ENCODE measurements at places on chromosomes 12 and 14.

DNA sequence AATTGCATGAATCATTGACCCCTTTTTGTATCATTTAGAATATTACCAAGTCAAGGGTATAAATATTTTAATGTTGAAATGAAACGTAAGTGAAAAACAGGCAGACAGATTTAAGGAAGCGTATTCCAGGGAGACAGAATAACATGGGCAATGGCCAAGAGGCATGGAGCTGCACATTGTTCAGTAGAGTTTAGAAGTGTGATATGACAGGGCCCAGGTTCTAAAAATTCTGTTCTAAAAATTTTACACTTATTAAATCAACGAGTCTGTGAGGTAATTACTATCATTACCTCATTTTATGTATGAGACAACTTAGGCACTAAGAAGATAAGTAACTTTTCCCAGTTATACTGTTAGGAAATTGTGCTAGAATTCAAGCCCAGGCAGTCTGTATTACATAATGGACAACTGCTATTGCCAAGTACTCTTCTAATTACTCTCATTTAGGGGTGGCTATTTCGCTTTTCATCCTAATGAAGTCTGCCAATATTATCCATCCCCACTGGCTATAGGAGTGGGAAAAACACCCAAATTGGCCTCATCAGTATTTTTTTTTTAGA, 103.2 kb upstream of the NAV3 start:
- DNase-seq = no peak

DNA sequence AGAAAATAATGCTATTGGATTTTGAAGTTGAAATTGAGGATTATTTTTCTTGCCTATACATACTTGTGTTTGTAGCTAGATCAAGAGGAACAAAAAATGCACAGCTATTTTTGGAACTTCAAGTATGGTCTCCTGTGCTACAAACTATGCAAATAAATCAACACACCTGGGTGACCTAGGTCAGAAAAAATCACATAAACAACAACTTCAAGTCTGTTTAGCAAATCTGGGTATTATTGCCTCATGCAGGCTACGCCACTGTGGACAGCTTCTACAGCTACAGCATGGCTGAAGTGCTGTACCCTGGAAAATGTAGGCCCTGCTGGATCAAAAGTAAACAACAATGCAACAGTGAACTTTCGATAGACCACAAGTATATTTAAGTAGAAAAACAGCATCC, 87.5 kb downstream of the SLC6A15 start:
- DNase-seq = no peak

- DNase-seq = no peak
These were observed 10.4 kb upstream of the MIPOL1 start for GRCh38 chr14:37187294-37187693.

GRCh38 chr12:75979181-75979580, 52.4 kb downstream of the PHLDA1 start:
- no peak for DNase-seq

DNA sequence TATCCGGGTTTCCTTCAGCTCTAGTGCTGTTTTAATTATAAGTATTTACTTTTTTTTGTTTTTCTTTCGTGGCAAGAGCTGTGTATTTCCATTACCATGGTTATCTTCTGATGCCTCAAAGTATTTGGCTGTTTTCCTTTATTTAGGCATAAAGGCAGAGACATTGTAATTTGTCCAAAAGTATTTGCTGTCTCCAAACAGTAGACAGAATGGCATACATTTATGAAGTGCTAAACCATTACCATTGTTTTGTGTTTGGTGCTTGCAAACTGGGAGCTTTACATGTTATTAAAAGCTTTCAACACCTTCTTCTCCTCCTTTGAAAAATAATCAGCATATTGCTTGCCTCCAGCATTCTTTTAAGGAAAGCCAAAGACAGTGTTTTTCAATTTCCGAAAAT, 46.3 kb downstream of the FLRT2 start:
- DNase-seq = no peak

- DNase-seq = no peak
These were observed 15.7 kb upstream of the FIGNL2 start for GRCh38 chr12:51863933-51864832.

GRCh38 chr14:106776395-106776983, 1250.1 kb downstream of the TMEM121 start:
- DNase-seq = no peak

DNA sequence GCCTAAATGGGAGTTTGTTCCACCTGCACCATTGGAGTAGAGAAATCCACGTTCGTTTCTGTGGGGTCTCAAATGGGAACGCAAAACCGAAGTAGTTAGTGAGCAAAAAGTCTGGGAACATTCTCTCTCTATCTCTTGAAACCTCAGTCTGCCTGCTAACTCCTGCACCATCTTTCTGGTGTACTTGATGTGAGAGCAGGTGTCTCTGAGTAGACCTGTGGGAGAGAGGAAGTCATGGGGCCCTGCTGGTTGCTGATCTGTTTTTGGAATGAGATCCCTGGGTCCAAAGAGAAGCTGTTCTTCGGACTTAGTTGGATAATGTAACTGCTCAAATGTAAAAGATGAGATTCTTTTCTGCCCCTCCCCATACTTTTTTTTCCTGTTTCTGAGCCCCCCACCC, 57.3 kb downstream of the MAX start:
- DNase-seq = no peak

DNA sequence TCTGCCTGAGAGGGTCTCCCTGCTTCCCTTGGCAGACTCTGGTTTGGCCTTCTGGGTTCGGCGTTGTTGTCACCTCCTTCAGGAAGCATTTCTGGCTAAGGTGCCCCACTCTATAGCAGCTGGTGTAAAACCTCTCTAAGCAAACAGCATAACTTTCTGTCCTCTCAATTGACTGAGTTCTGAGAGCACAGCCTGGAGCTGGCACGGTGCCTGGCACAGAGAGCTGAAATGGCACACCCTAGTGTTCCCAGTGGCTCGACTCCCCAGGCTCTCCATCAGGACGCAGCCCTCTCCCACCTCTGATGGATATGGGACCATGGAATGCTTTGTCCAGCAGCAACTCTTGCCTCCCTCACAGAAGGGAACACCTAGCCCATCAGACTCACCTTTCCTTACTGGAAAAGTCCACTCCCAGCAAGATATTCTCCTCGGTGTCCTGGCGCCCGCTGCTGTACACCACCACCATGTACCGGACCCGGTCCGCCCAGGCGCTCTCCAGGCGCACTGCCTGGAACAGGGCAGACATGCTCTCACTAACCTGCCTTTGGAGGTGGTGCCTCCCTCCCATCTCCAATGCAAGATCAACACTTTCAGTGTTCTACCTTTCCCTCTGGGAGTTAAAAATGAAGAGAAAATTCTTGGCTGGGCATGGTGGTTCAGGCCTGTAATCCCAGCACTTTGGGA, 40.6 kb downstream of the SSH1 start:
- no peak for DNase-seq

- no peak for DNase-seq
These were observed 5.1 kb upstream of the TUNAR start for GRCh38 chr14:95871531-95871930.
